ENCODE measurements at places on chromosomes 7 and 10. TPM values are rescaled to one million over a fixed set of nuclear protein-coding genes. Genes with fewer than 3 reads are reported as not detected.

- peaks cover 9% of the 10 kb centered on the region for H3K27me3 ChIP-seq
- no peak overlapping the region for H3K4me3 ChIP-seq
- no peaks in the 10 kb centered on the region for H3K4me1 ChIP-seq
- no peak for DNase-seq
- H3K36me3 ChIP-seq, result no peaks in the 10 kb centered on the region
Observed at GRCh38 chr10:95277201-95277570, 13.6 kb downstream of the PDLIM1 start.

GRCh38 chr10:70122742-70123141 lies 9.9 kb downstream of the AIFM2 start:
- no peaks in the 10 kb centered on the region for H3K27me3 ChIP-seq
- no peak overlapping the region for H3K27ac ChIP-seq
- no peak for DNase-seq
- H3K36me3 ChIP-seq, result no peaks in the 10 kb centered on the region

DNA sequence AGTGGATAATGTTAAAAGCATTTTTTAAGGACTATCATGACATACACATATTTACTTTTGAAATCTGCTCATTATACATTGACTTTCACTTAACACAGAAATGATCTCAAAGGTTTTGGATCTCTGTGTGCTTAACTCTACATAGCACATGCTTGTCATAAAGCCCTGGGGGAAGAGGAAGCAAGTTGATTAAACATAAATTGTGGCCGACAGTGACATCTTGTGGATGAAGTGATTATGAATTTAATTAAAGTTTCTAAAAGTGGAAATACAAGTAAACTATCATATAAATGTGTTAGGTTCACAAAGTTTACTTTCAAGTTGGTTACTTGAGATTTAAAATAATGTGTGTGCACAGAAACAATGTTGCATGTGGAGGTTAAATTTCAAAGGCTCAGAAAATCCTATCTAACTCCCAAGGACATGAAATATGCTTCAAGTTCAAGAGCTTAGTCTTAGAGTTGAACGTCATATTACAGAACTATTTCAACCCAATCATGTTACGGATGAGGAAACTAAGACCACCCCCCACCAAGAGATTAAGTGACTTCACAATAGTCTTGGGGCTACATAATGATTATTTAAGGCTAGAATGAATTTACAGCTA lies 1247.8 kb downstream of the GATA3 start:
- no peaks in the 10 kb centered on the region for H3K36me3 ChIP-seq
- H3K27ac ChIP-seq, result no peak overlapping the region
- peaks cover 7% of the 10 kb centered on the region for H3K4me1 ChIP-seq
- DNase-seq, result no peak
- no peak overlapping the region for H3K4me3 ChIP-seq

DNA sequence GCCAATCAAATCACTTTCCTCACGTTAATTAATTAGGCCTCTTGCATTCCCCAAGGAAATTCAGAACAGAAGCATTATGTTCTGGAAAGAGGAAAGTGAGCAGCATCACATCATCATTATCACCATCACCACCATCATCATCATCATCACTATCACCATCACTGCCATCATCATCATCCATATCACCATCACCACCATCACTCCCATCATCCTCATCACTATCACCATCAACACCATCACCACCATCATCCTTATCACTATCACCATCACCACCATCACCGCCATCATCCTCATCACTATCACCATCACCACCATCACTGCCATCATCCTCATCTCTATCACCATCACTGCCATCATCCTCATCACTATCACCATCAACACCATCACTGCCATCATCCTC lies 31.4 kb upstream of the PLXNA4 start:
- H3K4me1 ChIP-seq, result no peaks in the 10 kb centered on the region
- no peak overlapping the region for H3K4me3 ChIP-seq
- H3K27me3 ChIP-seq, result peaks cover 3% of the 10 kb centered on the region
- no peak for DNase-seq
- H3K36me3 ChIP-seq, result no peaks in the 10 kb centered on the region

OR2A1 gene
- total RNA-seq, result not detected

Data from activated T-helper 2 cell treated with anti-CD3 and anti-CD28 coated beads, Interferon-gamma antibody, Interleukin-2, Interleukin-4, amounts not matched to agents 10 μg/mL and 5 μg/mL and 100 μg/mL, durations not matched to agents 14 hours and 24 hours and 36 hours (primary cell).